ENCODE measurements at places on chromosomes 4 and X.

- no peak for DNase-seq
Observed at GRCh38 chr4:6239968-6240367, 29.7 kb upstream of the WFS1 start.

DNA sequence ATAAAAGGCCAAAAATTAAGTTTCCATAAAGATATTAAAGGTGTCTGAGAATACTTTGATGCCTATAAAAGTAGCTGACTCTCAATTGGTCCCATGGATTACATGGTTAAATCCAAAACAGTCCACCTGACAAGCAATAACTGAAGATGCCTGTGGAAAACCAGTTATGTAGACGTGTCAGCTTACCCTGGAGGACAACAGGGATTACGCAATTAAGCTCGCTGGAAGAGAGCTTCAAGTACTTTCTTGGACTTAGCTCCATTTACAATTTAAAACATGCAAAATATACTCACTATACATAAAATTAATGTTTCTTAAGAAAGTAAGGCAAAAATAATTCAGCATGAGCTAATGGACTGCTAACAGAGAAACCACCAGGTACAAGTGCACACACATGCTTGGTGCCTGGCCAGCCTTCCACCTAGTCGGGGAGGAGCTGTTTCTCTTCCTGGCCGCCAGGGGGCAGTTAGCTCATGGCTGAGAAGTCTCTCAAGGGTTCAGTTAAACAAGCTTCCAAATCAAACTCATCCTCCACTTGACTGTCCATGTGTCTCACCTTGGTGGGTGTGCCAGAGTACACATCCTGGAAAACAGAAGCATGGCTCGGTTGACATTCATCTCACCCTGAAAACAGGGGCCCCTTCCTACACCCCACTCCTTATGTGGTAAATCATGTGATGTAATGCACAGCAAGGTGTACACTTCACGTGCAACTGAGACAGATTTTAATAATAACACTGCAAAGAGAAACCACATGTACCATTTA lies 9.2 kb upstream of the FAM53A start:
- DNase-seq: peak; percentile 20

- no peak for DNase-seq
Observed at GRCh38 chrX:17086317-17086716, 139.9 kb downstream of the REPS2 start.

GRCh38 chr4:86857341-86858052 lies 8.3 kb upstream of the SLC10A6 start:
- no peak for DNase-seq

DNA sequence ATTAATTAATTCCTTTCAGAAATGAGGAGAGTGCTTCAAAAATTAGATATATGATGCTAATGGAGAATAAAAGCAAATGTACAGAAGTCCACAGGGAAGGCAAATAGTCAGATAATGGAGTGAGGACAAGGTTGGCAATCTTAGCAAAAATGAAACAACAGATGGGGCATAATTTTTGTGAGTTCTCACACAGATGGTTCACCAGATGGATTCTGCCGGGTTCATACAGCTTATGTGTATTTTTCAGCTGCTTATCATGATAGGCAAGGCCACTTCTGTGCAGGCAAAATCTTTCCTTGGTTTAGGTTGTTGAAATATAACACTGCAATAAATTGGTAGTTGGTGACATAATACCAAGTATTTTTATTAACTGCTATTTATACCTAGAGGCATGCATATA lies 1539.0 kb upstream of the IGFBP7 start:
- no peak for DNase-seq

GRCh38 chr4:139963708-139964107 lies 190.3 kb downstream of the MAML3 start:
- no peak for DNase-seq

DNA sequence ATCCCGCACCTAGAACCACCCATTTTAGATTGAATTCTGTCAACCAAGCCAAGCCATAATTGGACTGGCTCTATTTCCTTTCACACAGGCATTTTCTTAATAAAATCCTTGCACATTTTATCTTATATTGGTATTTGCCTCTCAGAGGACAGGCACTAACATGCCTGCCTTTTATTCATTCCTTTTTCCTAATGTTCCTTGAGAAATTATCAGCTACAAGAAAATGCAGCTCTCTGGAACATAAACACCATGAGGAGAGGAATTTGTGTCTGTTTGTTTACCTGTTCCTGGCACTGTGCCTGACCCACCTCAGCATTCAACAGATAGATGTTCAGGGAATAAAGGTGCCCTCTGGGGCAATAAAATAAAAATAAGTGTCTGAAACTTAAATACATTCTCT lies 116.2 kb downstream of the PDHA2 start:
- DNase-seq: no peak

DNA sequence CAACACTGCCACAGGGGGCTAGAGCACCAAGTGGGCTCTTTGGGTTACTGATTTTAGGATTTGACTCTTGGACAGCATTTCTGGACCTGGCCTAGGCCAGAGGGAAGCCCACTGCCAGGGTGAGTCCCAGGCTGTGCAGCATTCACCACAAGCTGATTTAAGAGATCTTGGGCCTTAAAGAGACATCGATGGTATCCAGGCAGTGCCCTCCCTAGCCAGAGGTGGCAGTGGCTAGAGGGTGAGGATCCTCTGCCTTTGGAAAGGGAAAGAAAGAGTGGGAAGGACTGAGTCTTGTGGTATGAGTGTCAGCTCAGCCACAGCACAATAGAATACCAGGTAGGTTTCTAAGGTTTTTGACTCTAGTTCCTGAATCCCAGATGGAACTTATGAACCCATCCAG lies 613.9 kb downstream of the FAT4 start:
- DNase-seq: no peak

All from NCI-H1930 (cell line).